ENCODE measurements at places on chromosomes 4 and X.

DNA sequence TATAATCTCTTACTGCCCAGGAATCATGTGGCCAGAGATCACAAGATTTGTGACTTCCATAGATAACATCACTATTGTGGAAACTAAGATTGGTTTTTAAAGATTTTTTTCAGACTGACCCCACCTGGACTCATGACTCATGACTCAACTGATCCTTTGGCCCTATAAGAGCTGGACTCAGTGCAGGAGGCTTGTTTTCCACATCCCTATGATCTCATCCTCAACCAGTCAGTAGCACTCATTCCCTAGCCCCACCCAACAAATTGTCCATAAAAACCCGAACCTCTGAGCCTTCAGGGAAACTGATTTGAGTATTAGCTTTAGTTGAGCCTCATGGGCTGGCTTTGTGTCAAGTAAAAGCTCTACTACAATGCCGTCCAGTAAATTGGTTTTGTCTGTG is 7.9 kb upstream of the NOCT start:
- DNase-seq = no peak

- no peak for DNase-seq
Observed at GRCh38 chr4:174553828-174554227, 31.5 kb upstream of the HPGD start.

GRCh38 chr4:89307446-89308160 is at the start of gene GPRIN3:
Gene GPRIN3, minus strand, starts transcription at chr4:89307800. Its CDS starts 57,690 bp downstream, at chr4:89250110.
- DNase-seq = peak; percentile 82

DNA sequence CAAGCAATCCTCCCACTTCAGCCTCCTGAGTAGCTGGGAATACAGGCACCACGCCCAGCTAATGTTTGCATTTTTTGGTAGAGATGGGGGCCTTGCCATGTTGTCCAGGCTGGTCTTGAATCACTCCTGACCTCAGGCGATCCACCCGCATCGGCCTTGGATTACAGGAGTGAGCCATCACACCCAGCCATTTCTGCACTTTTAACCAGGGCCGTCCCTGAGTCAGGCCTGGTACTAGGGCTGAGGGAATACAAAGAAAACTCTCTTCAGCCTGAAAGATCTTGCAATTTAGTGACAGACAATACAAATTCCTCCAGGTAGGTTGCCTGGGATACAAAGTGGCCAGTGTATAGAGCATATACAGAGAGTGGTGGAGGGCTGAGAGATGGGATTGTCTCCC is 65.8 kb downstream of the BCOR start:
- DNase-seq = no peak

- peak; percentile 3 for DNase-seq
Observed at GRCh38 chrX:96707804-96708203, 23.2 kb downstream of the DIAPH2 start.

- no peak for DNase-seq
Observed at GRCh38 chr4:95238554-95238953, 310.2 kb downstream of the UNC5C start.

DNA sequence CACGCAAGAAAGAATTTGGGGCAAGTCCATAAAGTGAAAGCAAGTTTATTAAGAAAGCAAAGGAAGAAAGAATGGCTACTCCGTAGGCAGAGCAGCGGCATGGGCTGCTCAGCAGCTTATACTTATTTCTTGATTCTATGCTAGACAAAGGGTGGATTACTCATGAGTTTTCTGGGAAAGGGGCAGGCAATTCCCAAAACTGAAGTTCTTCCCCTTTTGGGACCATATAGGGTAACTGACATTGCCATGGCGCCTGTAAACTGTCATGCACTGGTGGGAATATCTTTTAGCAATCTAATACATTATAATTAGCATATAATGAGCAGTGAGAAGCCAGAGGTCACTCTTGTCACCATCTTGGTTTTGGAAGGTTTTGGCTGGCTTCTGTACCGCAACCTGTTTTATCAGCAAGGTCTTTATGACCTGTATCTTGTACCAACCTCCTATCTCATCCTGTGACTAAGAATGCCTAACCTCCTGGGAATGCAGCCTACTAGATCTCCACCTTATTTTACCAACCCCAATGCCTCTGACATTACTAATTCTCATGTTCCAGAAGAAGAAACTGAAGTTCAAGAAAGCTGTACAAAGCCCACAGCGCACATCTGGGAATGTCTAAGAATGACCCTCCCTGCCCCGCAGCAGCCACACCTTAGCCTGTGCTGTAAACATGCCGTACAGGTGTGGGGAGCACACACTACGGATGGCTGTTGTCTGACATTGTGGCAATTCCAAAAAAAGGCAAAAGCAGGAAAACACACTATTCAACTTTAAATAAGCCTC is 18.6 kb downstream of the RXFP1 start:
- no peak for DNase-seq

GRCh38 chr4:186760576-186760975 is 36.9 kb upstream of the FAT1 start:
- peak; percentile 34 for DNase-seq

DNA sequence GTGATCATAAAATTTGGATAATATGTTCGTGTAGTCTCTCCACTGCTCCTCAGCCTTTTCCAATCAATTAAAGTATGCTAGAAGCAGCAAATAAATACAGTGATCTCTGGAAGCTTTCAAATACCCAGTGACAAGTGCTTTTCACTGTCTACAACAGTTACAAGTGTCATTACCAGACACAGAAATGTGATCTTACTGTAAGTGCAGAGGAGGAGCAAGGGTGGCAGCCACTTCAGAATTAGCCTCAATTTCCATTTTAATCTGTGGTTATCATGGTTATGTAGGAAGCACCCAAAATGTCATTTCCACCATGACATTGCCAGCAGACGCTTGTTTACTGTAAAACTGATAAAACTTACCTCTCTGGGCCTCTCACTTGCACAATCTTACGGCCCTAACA is 133.9 kb upstream of the ADAMTS3 start:
- no peak for DNase-seq

DNA sequence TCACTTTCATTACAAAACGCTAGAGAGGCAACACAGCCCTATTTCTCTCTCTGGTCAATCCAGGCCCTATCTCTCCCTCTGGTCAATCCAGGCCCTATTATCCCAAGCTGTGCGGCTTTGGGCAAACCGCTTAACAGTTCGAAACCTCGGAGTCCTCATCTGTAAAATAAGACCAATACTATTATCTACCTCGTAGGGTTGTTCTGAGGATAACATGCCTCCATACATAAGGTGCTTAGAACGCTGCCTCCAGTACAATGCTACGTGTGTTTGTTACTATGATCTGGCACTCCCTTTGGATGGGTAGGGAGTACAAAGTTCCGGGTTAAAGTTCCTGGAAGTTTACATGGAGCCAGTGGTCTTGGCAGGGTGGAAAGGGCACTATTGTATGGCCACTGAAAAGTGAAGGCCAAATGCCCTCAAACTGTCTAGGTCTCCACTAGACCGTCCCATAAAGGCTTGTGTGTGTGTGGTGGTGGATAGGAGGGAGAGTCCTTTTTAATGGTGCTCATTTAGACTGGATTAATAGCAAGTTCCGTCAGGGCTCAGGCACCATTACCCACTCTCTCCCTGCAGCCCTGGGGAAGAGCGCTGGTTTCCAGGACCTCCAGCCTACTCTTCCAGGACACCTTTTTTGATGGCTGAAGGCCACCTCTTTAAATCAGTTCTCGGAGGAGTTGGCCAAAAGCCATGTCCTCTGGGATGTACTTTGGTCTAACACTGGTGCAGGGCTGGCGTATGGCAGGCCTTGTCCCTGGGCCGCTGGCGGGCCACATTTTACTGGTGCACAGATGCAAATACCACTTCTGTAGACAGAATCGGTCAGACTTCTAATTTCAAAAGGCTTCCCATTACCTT is 75.6 kb upstream of the BCOR start:
- no peak for DNase-seq

All from NCI-H526 (cell line).